ENCODE measurements at places on chromosomes 5 and 9.

- DNase-seq: no peak
Observed at GRCh38 chr5:76601470-76601869, 21.7 kb downstream of the F2RL2 start.

- DNase-seq: no peak
Observed at GRCh38 chr5:121982893-121983285, 21.1 kb downstream of the SRFBP1 start.

DNA sequence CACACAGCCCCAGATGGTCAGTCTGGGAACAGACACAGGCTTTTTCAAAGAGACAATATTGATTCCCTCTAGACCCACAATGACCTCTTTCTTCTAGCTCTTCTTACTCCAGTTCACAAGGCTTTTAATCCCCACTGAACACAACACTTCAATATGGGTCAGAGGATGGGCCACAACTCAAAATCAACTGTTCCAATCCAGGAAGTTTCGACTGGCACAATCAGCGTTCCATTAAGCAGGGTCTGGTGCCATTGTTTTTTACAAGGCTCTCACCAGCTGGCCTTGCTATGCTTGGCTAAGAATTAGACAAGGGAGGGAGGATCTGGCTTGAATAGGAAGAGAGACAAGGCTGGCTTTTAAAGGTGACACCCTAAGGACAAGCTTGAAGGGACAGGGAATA lies 199.4 kb upstream of the SLC24A2 start:
- no peak for DNase-seq

DNA sequence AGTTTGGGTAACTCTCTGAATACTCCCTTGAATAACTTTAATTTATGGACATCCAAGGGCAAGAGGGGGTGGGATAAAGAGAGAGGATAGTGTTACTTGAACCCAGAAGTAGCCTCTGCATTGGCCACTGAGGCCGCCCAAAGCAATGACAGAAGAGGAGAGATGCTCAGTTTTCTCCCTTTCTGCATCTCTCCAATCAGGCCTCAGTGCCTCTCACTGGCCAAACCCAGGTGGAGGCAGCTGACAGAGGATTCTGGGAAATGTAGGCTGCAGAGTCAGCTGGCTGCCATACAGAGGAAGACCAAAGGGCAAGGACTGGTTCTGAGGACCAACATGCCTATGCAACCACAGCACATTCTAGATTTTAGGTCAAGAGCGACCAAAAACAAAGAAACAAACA lies 719.4 kb downstream of the MAT2B start:
- no peak for DNase-seq

DNA sequence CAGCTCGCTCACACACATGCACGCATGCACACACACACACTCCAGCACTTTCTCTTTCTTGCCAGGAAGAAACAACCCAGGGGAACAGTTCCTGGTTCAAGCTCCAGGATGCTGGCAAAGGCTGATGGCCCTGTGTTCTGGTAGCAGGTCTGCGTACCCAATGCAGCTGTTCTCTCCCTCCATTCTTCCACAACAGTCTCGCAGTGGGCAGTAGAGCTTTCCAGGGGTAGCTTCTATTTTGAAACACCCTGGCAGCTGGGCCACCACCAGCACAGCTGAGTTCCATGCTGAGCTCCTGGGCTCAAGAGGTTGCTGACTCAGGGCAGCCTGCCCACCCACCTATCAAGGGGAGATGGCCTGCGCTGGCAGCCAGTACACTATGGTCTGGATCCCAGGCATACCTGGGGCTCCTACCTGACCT lies 4.7 kb downstream of the VDAC1 start:
- DNase-seq: no peak

GRCh38 chr5:10489810-10490426 lies 48.2 kb downstream of the ROPN1L start:
- no peak for DNase-seq

Data from SJSA1 (cell line).